ENCODE measurements at places on chromosomes 6 and 20.

DNA sequence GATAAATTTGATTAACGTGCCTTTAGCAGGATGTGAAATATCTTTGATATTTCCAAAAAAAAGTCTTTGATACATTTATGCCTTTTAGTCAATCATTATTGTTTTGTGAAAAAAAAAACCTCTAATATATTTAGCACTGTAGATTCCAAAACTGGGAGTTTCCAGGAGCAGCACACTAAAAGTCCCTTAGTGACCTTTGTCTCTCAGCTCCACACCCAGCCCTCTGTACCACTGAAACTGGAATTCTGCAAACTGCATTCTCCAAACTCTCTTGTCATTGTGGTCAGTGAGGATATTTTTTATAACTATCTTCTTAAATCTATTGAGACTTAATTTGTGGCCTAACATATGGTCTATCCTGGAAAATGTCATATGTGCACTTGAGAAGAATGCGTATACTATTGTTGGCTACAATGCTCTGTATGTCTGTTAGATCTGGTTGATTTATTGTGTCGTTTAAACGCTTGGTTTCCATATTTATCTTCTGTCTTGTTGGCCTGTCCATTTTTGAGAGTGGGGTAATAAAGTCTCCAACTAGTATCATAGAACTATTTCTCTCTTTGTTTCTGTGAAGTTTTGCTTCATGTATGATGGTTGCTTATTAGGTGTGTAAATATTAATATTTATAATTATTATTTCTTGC, 73.2 kb upstream of the CNKSR3 start:
- no peak for DNase-seq

DNA sequence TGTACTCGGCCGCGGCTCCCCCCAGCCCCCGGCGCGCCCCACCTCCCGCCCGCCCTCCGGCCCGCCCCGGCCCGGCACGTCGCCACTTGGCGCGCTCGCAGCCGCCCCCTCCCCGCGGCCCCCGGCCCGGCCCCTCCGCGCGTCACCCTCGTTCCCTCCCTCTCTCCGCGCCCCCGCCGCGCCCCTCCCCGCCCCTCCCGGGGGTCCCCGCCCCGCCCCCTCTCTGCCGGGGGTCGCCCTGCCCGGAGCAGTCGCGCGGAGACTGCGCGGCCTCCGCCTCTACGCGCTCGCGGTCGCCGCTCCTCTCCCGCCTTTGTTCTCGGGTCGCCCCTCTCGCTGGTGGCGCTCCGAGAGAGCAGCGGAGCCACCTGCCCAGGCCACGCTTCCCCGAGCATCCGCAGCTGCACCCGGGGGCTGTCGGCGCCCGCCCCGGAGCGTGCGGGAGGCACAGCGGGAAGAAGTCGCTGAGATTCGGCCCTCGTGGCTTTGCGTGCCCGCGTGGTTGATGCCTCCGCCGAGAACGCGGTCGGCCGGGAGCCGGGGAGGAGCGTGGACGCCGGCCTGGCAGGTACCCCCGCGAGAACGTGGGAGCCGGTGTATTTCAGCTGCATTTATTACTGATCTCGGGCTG, at the start of gene PHF10:
Gene PHF10 (minus strand): TSS at position 7 of the 631 bp plus-strand sequence. CDS start 569 bp downstream, outside the sequence.
- DNase-seq = no peak

GRCh38 chr20:45301824-45302271, 4.8 kb upstream of the RBPJL start:
- no peak for DNase-seq

GRCh38 chr20:2246069-2246491, 49.7 kb upstream of the TGM3 start:
- DNase-seq = no peak

- DNase-seq = no peak
Measured at GRCh38 chr6:53290537-53291510, 57.9 kb downstream of the ELOVL5 start.

DNA sequence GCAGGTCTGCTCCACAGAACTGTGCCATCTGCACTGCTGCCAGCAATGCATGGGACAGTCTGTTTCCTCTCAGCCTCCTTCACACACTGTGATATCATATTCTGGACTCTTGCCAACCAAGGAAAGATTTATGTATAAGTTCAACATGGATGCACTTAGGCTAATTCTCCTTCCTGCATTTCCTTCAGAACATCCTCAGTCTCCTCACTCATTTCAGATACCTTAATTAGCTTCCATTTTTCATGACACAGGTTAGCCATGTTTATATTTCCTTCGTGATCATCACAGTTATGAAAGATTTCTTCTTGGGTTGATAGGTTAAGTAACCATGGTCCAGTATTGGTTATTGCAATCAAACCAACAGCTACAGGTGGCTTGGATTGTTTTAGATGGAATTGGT, 46.4 kb upstream of the DDR1 start:
- no peak for DNase-seq

DNA sequence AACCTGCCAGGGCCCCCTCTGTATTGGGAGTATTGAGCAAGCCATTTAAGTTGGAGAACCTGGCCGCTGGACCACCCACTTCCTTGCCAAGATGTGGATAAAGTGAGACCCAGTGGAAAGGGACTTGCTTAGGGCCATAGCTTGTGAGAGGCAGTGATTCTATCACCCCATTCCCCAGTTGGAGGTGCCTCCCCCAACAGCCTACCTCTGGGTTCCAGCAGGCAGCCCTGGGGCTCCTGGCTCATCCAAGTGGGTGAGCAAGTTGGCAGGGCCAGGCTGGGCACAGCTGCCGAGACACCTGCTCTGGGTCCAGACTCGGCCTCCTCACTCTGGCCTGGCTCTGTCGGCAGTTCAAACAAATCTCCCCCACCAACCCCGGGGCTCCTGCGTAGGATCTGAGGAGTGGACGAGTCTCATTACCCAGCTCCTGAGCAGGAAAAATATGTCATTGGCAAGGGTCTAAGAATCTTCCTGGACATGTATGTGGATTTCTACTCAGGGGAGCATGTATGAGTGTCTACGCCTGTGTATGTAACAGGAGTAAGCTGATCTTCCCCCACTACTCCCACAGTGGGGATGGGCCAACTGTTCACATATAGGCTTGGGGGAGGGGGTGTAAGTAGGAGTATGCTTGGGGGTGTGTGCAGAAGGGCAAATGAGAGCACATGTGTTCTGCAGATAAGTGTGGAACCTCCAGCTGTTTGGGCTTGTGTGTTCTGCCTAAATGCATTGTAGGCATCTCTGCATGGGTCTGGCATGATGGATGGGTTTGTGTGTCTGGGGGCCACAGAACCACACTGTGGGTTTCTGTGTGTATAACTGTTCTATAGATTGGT, 1.9 kb downstream of the ID1 start:
- DNase-seq = no peak

Measured in HS-27A (cell line).